Central memory CD4-positive, alpha-beta T cell (primary cell): ENCODE measurements at places on chromosomes 4 and X.

- DNase-seq: no peak
Observed at GRCh38 chr4:69731241-69731640, 29.2 kb downstream of the SULT1B1 start.

- no peak for DNase-seq
Observed at GRCh38 chr4:102787096-102787881, 26.5 kb upstream of the MANBA start.

DNA sequence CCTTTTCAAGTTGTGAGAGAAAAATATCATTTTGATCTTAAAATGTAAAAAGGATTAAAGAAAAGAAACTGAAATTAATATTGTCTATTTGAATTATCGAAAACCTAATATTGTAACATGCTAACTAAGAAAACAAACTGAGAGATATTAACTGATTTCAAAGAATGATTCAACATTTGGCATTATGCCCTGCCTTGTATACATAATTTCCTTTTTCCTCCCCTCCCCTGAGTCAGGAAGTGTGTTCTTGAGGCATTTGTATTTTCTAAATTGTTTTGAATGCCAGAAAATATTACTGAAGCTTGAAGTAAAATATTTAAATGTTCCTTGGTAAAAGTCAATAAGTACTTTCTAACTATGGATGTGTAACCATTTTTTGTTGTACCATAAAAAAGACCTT is 49.4 kb downstream of the RPS6KA3 start:
- no peak for DNase-seq

DNA sequence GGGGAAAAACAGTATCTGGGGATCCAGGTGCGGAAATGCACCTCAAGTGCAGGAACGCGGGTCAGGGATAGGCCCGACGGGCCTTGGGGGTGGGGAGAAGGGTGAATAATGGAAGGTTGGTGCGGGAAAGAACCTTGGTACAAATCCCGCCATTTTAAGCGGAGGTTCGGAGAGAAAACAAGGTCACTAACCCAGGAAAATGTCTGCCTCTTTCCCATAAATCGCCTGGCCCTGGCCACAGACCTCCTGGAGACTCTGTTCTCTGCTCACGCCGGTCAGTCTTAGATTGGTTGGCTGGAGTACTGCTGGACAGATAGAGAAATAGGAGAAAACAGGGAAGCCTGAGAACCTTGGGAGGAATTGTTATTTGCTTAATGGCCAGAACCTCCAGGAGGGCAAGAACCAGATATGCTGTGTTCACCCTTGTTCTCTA is 897 bp upstream of the FBXL5 start:
- no peak for DNase-seq

GRCh38 chr4:14254926-14255325 is 627.4 kb upstream of the BOD1L1 start:
- no peak for DNase-seq

DNA sequence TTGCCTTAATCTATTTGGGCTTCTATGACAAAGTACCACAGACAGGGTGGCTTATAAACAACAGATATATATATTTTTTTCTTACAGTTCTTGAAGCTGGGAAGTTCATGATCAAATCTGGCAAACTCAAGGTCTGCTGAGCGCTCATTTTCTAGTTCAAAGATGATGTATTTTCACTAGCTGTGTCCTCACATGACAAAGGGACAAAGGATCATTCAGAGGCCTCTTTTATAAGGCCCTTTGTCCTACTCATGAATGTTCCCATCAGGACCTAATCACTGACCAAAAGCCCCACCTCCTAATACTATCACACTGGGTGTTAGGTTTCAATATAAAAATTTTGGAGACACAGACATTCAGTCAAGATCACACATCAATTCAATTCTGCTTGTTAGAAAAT is 2025.2 kb downstream of the PCDH7 start:
- no peak for DNase-seq

DNA sequence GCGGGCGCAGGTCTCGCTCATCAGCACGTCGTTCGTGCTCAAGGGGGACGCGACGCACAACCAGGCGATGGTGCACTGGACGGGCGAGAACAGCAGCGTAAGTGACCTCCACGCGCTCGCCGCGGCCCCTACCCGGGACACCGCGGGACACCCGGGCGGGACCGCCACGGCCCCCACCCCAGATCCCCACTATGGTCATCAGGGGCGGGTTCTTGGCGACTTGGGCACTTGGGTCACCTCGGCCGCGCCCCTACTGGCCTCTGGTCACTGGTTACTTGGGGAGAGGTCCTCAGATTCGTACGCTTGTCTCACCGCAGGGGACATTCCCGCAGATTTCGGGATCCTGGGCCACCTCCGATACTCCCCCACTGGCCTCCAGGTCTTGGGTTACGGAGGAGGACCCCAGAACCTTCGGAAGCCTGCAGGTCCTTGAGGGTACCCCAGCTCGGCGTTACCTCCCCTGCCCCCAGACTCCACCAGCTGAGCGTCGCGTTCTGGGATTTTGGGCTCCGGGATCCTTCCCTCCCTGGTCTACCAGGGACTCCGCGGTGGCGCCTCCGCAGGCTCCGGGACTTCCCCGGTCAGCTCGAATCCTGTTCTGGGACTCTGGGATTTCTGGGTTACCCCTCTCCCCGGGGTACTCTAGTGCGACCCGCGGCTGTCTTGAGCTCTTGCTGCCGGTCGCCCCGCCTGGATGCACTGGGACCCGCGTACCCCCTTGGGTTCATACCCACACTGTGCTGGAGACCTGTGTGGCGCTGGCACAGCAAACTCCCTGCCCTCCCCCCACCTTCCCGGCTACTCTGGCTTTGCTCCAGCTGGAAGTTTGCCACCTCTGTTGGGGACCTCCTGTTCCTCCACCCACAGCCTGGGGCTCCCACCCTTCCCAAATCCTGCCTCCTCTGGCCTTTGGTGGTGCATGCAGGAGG is 956 bp downstream of the SORCS2 start:
- no peak for DNase-seq

DNA sequence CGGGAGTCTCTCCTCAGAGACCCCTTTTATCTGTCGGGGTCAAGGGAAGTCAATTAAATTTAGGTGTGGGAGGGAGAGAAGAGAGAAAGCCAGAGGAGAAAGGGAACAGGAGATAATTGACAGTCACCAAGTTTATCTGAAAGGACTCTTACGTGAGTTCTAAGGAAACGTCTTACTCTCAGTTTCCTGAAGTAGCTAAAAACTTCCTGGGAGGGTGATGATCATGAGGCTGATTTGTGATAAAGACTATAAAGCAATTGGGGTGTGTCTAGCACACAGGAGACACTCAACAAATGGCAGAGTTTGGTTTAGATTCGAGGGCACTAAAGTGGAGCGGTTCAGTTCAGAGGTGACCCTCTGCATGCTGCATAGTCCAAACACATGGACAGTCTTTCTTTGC is 254.1 kb downstream of the FBXW7 start:
- DNase-seq: no peak

DNA sequence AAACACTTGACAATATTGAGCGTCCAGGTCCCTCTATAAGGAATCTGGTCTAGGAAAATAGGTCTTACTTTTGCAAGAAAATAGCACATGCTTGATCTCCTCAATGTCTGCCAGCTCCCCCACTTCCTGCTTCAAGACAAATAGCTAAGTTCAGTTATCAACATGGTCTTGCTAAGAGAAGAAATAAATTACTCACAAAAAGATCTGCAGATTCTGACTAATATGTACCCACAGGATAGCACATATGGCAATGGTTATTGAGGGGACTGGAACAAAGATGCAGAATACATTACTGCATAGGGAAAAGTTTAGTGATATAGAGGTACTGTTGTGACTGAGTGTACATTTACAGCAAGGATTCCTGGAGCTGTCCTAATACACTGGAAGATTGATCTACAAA is 457.5 kb upstream of the GRID2 start:
- no peak for DNase-seq

DNA sequence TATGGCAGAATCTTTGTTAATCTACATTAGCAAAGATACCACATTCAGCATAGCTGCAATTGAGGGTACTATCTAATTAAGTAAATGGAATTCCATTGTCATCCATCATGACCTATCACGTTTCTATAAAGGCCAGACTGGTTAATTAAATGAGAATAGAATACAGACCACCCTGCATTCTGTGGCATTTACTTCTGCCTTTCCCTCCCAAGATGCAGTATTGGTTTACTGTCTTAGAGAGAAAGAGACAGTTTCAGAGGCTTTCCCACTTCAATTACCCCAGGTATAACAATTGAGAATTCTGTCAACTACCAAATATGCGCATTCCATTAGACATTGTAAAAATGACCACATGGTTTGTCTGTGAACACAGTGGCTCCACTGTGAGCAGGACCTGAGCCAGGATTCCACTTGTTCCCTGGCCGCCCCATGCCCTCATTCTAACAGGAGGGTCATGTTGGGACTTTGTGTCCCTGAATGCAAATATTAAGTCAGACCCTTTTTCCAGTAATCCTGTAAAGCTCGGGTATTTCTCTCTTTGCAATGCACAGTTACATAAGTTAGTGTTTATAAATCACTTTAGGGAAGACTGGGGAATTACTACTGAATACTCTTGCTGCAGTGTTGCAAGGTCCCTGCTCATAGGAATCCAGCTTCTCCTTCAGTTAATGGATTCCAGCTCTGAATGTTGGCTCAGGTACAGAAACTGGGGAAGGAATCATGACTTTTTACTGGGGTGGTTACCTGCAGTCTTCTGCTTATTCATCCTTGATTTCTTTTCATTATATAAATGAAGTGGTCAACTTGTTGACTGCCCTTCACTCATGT is 261.0 kb downstream of the PDGFC start:
- DNase-seq: no peak

GRCh38 chr4:98873059-98873458 is 55.9 kb downstream of the EIF4E start:
- DNase-seq: no peak

- DNase-seq: no peak
Observed at GRCh38 chr4:149223659-149224058, 592.0 kb downstream of the IQCM start.

- no peak for DNase-seq
Observed at GRCh38 chr4:147913137-147913536, 181.2 kb downstream of the ARHGAP10 start.

- no peak for DNase-seq
Observed at GRCh38 chrX:5307416-5307815, 921.3 kb downstream of the NLGN4X start.

DNA sequence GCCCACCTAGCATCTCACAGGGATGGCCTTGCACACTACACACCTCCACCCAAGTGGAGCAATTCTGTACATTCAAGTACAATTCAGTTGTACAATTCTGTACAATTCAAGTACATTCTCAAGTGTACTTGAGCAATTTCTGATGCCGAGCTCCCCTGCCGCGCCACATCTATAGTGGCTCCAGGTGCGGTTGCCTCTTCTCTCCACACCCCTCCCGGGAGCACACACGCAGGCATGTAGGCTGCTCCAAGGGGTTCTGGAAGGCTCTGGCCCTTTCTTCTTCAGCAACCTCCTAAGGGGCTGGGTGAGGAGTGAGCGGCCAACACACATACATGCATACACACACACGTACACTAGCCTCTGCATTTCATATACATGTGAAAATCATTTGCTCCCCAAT is 18.9 kb upstream of the DUSP9 start:
- DNase-seq: no peak

DNA sequence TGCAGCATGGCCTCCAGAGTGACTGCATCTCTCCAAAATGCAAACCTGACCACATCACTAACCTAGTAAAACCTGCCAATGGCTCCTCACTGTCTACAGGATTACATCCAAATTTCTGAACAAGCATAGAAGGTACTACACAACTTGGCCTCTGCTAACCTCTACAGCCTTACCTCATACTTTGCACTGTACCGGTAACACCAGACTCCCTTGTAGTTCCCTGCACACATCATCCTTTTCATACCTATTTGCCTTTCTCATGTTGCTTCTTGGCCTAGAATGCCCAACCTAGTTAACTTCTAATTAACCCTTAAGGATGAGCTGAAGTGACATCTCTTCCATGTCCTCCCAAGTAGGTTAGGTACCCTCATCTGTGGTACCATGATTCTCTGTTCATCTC is 33.4 kb upstream of the KCNE5 start:
- no peak for DNase-seq

- DNase-seq: no peak
Observed at GRCh38 chr4:150974750-150975149, 40.3 kb downstream of the LRBA start.

GRCh38 chr4:25449270-25449669 is 72.2 kb downstream of the ANAPC4 start:
- DNase-seq: no peak

- DNase-seq: no peak
Observed at GRCh38 chr4:86596807-86597206, 2.7 kb downstream of the PTPN13 start.

DNA sequence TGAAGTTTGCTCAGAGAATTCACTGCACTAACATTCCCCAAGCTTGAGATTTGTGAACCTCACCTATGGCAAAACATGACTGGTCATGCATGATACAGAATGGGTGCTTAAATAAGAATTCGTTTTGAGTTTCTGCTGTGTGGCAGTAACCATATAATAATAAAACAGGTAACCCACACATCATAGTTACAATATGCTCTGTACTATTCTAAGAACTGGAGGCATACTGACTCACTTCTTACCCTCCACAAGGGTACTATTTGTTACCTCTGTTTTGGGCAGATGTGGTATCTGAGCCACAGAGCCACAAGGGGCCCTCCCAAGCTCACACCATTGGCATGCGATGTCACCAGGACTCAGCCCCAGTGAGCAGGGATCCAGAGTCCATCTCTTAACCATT is 17.6 kb downstream of the SLC2A9 start:
- no peak for DNase-seq

- no peak for DNase-seq
Observed at GRCh38 chr4:53943345-53944085, 120.9 kb downstream of the CHIC2 start.

- no peak for DNase-seq
Observed at GRCh38 chr4:34176609-34177008, 2067.7 kb downstream of the ARAP2 start.

DNA sequence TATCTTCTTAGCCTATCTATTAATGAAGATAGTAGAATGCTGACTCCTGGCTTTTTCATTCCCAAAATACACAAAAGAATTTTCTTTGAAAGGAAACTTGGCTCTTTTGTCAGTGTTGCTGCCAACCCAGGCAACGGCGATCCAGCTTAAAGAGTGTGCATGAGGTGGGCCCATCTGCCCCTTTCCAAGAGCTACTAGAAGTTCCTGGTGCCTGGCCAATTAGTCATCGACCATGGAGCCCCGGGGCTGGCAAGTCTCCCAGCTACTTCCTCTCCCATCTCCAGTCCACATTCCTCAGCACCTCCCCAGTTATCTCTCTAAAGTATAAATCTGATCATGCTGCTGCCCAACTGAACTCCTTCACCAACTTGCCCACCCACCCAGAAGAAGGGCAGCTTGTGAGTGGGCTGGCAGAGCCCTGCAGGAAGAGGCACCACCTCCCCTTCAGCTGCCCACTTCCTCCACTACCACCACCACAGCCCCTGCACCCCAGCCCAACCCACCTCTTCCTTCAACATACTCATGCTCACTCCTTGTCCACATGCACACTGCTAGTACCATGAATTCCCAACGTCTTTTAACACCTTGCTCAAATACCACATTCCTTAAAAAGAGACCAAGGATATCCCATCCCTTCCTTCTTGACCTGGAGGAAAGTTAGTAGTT is 158.2 kb upstream of the MAP3K15 start:
- no peak for DNase-seq
